ENCODE measurements at places on chromosomes 4 and X.

DNA sequence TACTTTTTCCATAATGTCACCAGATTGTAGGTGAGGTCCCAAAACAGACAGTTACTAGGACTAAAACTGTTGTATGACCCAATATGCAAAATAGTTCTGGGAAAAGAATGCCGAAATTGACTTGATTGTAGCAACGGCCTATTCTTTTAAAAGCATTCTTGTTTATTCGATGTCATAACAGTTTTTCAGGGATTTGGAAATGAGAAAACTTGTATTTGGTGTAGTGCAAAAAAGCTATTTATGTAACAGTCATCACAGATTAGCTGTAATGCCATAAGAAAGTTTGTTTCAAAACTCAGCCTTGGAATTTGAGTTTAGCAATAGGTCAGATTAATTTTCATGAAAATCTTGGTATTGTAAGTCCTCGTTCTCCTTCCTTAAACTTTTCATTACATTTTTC is 69.2 kb upstream of the DIAPH2 start:
- DNase-seq = no peak

DNA sequence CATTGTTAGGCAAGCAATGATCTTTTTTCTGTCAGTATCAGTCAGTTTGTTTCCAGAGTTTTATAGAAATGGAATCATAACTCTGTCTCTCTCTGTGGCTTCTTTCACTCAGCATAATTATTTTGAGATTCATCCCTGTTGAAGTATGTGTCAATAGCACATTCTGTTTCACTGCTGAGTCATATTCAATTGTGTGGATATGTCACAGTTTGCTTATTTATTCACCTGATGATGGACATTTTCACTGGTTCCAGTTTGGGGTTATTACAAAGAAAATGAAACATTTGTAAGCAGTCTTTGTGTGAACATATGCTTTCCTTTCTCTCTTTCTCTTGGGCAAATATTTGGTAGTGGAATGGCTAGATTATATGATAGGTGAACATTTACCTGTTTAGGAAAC is 10.2 kb upstream of the ZNF718 start:
- DNase-seq = no peak

DNA sequence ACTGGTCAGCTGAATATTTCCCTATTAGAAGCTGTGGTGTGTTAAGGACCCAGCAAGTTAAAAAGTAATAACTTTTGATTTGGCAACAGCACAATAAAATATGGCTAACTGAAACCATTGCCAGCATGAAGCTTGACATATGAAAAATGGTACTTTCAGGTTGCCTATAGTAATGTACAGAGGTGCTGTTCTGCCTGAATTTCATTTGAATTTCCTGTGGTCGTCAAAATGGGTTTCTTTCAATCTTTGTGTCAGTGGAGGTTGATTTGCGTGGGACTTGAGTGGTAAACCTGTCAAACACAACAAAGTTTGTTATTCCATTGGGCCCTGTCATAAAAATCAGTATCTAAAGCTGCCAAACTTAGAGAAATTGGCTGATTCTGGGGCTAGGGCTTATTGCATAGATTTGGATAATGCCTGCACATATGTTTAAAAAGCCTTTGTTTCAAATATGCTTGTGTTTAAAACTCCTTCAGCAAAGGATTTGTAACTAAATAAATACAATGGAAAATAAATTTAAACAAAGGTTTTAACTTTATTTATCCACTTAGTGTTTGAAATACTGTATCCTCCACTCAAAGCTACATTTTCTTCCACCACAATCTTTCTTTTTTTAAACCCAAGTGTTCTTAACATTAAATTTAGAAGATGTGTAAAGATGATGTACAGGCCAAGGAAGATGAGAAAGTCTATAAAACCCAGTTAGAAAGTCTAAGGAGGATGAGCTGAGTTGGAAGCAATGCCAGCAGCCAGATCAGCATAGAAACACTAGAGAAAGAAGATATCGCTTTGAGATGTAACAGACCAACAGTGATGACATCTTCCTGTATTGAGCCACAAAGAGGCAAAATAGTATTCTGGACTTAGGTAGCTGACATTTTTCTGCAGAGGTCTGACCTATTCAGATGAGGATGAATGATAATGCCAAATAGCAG is 134.8 kb upstream of the GIMD1 start:
- DNase-seq = peak; percentile 64

DNA sequence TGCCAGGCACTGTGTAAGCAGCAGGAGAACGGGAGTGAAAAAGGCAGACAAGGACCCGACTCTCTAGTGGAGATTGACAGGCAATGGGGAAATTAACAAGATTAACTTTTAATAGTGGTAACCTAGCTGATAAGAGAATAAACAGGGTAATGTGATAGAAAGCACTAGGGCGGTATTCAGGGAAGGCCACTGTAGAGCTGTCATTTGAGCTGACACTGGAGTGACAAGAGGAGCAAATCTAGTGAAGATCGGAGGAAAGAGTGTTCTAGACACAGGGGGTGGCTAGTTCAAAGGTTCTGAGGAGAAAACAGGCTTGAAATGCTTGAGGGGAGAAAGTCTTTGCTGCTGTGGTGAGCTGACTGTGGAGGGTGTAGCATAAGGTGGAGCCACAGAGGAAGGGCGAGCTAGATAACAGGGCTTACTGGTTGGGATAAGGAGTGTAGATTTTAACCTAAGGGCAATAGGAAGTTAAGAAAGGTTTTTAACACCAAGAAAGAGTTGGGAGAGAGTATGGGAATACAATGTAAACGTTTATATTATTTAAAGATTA is 122.8 kb downstream of the SLC10A7 start:
- DNase-seq = no peak

DNA sequence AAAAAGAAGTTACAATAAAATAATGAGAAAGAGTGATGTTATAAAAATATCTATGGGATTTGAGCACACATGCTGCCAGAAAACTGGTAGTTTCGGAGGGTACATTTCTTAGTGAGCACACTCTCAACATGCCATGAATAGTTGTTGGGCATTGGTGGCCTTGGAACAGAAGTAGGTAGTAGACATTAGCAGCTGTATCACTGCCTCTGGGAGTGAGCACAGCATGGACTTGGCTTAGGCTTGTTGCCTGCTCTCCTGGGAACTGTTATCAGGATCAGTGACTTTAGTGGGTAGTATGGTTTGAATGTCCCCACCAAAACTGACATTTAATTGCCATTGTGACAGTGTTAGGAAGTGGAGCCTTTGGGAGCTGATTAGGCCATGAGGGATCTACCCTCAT is 13.3 kb upstream of the PDLIM3 start:
- DNase-seq = no peak

GRCh38 chrX:120207009-120207605 is 43.5 kb upstream of the ZBTB33 start:
- DNase-seq = no peak

All from skin of body (tissue), 3 donors.